ENCODE measurements at places on chromosomes 5 and 9.

- peak; percentile 5 for DNase-seq
These were observed 737.3 kb downstream of the MTRR start for GRCh38 chr5:8606231-8606630.

GRCh38 chr9:132630116-132630515 lies 39.7 kb downstream of the DDX31 start:
- no peak for DNase-seq

DNA sequence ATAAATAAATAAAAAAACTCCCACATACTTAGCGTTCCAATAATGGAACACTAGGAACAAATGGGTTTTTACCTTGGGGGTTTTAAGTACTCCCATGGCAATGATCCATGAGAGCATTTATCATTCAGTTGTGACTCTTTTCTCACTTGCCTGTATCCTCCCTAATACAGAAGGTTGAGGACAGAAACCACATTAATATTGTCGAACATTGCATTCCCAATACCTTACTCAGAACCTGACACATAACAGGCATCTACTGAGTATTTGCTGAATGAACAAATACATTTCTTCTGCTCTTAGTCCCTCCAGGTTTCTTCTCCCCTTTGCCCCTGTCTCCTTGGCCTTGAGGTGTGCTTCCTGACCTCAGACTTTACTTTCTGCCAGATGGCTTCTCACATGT lies 175.9 kb downstream of the CEMIP2 start:
- no peak for DNase-seq

DNA sequence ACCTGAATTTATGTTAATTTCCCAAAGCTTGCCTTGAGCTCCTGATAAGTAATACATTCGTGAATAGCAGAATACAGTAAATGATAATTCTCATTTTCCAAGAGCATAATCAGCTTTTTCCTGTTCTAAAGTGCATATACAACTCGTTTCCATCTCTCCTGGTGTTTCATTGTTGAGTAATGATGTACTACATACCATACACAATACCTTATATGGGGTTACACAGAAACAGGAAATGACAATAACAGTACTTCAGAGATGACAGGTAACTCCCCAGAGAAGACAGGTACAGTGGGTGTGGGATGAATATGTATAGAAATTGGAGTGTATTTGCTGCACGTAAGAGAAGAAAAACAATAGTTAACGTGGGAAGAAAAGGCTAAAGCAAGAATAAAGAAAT lies 287.1 kb downstream of the TENT4A start:
- DNase-seq, result no peak

DNA sequence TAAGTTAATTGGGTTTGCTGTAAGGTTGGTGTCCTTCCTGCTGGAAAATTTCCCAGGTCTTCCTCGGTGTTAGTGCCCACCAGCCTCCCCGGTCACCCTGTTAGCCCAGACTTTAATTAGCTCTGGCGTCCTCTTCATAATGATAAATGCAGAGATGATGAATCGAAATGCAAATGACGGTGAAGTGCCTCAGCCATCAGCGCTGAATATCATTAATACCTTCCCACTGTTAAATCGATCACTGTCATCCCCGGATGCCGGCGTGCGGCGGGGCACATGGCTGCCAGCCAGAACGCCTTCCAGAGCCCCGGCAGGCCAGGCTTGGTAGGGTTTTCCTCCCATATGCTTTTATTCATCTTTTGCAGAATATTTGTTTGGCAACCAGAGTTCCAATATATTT lies 204.5 kb downstream of the IRX2 start:
- DNase-seq, result no peak

DNA sequence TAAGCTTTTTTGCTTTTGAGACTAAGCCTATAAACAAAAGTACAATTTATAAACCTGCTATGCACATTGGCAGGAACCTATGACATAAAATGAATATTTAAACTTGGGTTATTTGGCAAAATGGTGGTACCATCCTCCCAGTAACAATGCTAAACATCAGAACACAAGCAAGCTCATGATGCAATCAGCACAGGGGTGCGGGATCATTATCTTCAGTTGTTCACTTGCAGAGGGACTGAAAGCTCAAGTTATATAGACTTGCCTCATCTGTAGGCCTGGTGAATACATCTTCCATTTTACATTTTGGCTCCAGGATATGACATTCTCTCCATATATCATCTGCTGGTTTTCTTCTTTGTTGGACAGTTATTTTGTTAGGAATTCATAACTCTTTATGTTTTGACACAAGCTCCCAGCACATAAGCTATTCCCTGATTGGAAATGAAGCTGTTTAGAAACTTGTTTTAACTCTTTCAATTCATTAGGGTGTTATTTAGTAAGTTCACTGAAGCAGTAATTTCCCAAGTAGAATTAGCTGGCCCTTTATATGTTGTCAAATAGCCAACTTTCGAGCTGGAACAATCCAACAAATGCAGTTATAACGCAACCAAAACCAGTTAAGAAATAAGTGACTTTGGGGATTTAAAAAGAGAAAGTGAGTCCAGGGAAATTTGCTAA lies 124.7 kb upstream of the LIFR start:
- DNase-seq, result no peak

GRCh38 chr9:38022203-38022895 lies 46.7 kb downstream of the SHB start:
- no peak for DNase-seq

DNA sequence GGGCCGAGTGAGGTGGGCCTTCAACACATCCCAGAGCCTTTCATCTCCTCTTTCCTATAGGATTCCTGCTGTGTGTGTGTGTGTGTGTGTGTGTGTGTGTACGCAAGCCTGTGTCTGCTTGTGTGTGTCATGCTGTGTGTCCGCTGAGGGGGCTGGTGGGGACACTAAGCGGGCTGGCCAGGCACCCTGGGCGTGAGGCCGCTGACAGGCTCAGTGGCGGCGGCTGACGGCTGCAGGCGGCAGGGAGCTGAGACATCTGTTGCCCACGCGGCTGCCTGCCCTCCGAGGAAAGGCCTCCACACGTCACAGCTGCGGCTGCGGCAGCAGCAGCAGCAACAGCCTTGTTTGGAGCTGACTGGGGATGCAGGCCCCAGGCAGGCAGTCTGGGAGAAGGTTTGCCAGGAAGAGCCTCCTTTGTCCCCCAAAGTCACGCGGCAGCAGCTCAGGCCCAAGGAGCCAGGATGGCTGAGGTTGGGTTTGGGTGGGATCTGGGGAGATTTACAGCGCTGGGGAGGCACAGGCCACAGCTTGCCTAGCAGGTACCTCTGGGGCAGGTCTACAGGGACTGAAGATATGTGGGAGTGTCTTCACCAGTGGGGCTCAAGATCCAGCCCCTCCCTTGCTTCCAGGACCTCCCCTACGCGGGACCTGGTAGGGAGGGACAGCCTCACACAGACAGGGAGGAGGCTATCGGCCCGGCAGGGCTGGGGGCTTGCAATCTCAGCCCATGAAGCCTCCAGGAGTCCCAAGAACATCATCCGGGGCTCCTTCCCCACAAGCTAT lies 1.8 kb downstream of the PDLIM4 start:
- no peak for DNase-seq

DNA sequence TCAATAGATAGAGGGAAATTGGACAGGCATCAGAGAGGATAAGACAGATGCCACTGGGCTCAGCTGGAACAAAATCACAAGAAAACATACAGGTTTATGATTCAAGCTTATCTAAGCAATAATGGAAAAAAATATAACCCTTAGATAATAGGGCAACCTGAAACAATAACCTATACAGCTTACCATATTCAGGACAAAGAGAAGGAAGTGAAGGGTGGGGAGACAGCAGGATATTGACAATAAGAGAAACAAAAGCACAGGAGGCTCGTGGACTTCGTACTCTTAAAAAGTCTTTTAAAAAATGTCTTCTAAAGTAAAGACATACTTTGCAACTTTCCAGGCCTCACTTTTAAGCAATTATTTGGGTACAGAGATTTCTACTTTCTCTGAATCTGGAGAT lies 225.3 kb downstream of the NTRK2 start:
- DNase-seq, result no peak

DNA sequence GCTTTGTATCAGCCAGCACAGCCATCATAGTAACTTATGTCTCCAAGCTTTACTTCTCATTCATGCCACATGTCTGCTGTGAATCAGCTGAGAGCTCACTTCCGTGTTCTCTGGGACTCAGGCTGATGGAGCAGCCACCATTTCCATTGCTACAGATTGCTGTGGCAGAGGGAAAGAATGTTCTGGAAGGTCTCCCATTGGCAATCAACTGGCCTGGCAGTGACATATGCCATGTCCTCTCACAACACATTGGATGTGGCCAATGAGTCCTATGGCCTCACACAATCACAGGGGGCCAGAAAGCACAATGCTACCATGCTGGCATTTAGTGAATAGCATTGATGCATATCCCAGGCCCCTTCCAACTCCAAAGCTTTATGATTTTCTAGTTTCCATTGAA lies 44.1 kb downstream of the KIF4B start:
- DNase-seq, result no peak

- DNase-seq, result no peak
These were observed 145.0 kb upstream of the SLC28A3 start for GRCh38 chr9:84485539-84485938.

DNA sequence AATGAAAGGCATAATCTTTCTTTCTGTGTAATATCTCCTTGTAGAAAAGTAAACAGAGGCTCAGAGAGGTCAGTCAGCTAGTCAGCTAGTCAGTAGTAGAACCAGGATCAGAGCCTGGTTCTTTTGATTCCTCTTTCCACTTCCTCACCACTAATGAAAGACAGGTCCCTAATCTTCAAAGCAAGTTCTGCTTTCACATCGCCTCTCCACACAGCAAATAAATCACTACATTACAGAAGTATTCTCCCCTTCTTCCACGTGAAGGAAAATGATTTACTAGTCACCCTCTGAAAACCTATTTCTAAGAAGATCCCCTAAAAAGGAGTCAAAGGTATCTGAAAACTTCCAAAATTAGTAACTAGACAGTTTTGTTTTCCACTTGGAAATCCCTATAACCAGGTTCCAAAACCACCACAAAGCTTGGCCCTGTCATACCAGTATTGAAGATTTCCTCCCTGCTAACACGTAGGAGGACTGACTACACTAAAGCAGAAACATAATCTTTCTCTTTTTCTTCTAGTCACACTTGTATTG lies 140.5 kb upstream of the TARS1 start:
- DNase-seq, result no peak

DNA sequence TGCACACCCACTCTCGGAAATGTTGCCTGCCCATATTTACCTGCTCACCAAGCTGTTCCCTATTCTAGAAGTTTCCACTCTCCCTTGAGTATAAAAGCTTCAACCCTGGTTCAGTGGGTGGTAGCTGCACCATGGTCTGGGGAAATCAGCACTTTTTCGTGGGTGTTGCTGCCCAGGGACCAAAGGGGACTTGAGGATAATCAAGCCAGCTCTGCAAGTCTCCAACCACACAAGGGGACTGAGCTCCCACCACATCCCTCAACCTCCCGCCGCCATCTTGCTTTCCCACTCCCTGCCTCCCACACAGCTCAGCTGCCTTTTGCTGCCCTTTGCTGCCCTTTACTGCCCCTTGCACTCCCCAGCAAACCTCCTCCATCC lies 210.0 kb downstream of the AUH start:
- no peak for DNase-seq
